ENCODE measurements at places on chromosomes 3 and 15.

DNA sequence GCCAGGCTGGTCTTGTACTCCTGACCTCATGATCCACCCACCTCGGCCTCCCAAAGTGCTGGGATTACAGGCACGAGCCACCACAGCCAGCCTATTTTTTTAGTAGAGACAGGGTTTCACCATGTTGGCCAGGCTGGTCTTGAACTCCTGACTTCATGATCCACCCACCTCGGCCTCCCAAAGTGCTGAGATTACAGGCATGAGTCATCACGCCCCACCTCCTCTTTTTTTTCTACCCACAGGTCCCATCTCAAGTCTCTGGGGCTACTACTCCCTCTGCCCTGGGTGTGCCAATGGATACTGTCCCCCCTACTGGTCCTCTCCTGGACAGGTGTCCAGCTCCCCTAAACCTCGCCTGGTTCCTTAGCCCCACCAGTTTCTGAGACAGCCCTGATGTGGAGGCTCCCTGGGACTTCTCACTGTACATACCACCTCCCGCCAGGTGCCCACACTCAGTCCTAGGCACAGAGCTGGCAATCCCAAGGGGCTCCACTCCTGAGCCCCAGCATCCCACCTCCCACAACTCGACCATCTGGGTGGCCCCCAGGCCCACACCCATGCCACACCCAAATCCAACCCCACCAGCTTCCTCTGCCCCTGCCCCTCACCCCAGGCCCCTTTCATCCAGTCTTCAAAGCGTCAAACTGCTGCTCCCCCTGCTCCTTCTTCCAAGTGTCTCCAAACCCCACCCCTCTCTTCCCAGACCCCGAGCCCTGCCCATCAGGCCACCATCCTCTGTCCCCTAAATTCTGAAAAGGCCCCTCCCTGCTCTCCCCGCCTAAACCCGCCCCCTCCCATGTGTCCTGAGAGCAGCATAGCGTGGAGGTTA lies 13.1 kb upstream of the CYP11A1 start:
- no peak for DNase-seq

GRCh38 chr3:188286087-188286513 lies 132.1 kb downstream of the LPP start:
- DNase-seq: no peak

GRCh38 chr15:91018158-91018557 lies 4.2 kb downstream of the VPS33B start:
- no peak for DNase-seq

DNA sequence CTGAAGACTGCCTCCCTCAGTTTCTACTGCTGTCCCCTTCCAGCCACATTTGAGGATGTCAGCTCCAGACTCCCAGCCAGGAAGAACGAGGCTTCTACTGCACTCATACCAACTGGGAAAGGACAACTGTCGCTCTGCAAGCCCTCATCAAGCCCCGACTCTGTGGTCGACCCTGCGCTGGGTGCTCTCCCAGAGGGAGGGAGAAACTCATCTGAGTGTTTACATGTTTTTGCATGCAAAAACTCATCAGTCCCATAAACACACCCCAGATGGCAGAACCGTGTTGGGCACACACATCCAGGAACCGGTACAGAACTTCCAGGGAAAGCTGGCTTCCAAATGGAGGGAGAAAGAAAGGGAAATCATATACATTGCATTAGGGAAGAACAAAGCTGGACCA lies 43.5 kb downstream of the ADAMTS17 start:
- DNase-seq: no peak

GRCh38 chr3:128720891-128721290 lies 5.1 kb upstream of the RAB7A start:
- no peak for DNase-seq

DNA sequence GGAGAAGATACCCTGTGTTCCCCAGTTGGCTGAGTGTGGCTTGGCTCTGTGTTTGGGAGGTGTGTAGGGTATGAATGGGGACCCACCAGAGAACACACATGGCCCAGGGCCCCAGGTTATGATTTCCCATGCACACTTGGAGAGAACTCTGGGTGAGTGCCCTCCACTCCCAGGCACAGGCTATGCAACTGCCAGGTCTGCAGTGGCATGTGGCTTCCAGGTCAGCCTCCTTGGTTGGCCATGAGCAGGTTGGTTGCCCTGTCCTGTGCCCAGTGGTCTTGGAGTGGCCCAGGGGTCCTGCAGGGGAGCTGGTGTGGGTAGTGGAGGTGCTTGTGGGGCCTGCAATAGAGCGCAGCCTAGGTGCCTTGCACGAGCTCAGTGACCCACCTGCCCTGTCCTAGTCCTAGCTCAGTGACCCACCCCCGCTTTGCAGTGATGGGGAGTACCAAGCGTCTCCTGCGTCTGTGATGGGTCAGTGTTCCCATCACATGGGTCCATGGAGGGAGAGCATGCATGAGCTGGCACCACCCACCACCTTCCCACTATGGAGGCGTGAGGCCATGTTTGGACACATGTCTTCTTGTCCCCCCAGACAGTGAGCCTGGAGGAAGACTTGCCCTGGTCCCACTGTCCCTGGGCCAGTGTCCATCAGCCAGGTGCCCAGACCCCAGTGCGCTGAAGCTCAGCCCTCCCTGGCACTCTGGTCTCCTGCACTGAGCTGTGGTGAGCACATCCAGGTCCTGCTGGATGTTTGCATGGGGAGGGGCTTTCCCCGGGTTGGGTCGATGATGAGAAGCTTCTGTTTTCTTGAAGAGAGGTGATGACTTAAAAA lies 217.3 kb downstream of the SNRPN start:
- no peak for DNase-seq

DNA sequence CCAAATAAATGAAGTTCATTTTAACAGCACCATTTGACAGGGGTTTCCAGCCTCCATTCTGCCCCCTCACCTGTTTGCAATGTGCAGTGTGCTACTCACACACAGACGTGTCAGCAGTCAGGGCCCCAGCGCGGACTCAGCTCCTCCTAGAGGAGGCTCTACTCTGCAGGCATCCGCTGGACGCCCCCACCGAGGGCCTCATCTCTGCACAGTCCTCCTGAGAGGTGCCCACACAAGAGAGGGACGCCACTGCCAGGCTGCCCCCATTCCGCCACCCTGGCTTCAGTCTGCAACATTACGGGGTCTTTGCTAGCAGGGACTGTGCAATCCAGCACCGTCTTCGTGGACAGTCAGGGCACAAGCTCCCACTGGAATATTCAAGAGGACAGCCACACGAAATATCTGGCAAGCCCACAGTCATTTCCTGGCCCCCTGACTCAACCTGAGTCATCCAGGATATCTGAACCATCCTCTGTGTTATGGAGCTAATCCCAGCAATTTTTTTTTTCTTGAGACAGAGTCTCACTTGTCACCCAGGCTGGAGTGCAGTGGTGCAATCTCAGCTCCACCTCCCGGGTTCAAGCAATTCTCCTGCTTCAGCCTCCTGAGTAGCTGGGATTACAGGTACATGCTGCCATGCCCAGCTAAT lies 255.0 kb downstream of the OCA2 start:
- no peak for DNase-seq

GRCh38 chr3:172517859-172518466 lies 5.3 kb downstream of the TNFSF10 start:
- DNase-seq: no peak

DNA sequence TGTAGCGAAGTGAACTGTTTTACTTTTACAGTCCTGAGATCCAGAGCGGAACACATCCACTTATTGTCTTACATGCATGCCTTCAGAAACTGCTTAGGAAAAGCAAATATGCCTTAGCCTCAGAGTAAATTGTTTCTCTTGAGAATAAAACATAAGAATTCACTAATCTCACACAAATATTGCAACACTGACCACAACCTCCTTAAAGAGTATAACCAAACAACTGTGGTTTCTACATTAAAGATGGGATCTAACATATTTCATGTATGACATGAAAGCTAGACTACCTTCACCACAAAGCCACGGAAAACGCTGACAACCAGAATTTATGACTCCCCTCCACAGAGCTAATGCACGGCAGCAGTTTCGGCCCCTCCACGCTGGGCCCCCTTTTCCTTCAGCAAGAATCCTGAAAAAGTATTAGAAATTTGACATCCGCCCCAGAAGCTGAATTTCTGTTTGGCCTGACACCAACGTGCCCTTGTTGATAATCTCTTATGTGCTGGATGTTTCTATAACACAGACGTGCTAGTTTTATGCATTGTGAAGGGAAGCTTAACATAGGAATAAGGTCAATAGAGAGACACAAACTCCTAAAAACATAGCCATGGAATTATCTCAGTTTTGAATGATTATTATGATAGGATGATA lies 84.6 kb downstream of the GREM1 start:
- DNase-seq: no peak

DNA sequence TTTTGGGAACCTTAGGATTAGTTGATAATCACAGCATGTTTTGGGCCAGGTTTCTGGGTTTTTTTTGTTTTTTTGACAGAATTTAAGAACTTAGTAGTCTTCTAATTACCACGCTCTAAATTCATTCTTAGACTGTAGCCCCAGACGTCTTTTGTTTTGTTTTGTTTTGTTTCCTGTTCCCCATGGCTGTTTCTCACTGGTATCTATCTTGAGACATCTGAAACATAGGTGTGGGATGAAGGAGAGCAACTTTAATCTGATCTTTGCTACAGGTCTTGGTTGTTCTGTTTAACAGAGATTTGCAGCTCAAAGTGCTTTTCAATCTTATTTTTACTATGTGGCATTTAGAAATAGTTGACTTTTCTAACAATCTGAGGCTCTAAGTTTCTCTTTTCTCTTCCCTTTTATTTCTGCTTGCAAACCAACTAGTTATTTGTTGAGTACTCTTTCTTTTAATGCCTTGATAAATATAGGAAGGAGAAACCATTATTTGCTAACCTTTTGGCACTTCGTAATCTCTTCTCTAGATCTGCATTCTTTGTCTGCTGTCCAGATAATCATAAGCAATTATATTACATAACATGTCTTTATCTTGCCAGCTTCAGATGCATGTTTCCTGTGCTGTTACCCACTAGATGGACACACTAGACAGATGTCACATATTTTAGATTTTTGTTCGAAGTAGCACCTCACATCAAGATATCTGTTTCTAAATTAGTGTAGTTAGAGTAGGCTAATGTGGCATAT lies 40.9 kb downstream of the FBXL2 start:
- no peak for DNase-seq

DNA sequence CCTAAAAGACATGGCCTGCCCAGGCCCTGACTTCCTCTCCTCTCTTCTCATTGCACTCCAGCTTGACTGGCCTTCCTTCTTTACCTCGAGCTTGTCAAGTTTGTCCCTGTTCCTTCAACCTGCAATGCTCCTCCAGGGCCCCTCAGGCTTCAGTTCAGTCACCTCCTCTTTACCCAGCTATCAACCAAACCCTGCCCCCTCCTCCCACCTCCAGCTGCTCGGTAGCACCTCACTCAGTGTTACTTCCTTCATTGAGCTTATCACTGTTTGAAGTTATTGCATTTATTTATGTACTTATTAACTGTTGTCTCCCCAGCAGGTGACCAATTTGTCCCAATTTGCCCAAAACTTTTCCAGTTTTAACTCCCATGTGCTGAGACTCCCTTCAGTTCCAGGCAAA lies 95.8 kb upstream of the UBE2E1 start:
- DNase-seq: no peak

- DNase-seq: no peak
These were observed 170.9 kb downstream of the AKAP13 start for GRCh38 chr15:85551221-85551832.

GRCh38 chr15:74768771-74769342 lies 13.0 kb upstream of the CSK start:
- no peak for DNase-seq

DNA sequence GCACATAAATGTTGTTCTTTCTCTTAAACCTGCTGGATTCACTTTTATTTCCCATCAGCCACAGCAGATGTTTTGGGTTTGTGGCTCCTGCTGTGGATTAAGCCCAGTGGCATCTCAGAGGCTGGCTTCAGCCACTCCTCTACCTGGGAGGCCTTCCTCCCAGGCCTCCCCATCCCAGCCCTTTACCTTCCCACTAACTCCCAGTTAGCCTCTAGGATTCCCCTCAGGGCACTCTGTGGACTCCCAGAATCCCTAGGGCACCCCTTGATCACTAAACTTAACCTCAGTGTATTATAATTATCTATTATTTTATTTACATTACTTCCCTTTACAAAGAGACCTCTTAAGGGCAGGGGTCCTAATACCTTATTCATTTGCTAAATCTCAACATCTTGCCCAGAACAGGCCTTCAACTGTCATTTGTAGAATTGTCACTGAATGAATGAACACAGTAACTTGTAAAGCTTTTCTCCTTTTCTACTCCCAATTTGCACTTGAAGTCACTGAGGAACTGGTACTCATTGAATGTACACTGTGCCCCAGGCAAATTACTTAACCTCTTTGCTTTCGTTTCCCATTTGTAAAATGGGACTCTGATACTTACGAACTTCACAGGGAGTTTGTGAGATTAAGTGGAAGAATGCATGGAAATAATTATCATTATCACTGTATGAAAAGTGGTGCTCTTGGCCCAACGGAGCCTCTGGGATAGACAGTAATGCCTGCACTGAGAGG lies 8.3 kb downstream of the CCDC13 start:
- no peak for DNase-seq

DNA sequence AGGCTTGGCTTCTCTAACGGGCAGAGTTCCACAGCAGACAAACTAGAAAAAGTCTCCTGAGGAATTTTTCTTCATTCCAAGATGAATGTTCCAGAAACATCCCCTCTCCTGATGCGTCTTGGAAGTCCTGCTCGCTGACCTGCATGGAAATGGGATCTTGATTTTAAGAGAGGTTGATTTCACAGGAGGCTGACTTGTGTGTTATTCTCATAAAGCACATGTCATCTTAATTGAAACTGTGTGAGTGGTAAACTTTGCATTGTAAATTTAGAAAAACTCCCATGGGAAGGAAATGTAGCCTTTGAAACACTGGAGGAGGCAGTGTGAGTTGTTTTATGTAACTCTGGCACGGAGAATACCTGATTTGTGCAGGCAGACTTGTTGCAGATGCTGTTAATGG lies 337.8 kb upstream of the NR2E3 start:
- no peak for DNase-seq

- DNase-seq: no peak
These were observed 22.0 kb downstream of the RGMA start for GRCh38 chr15:93066834-93067648.

DNA sequence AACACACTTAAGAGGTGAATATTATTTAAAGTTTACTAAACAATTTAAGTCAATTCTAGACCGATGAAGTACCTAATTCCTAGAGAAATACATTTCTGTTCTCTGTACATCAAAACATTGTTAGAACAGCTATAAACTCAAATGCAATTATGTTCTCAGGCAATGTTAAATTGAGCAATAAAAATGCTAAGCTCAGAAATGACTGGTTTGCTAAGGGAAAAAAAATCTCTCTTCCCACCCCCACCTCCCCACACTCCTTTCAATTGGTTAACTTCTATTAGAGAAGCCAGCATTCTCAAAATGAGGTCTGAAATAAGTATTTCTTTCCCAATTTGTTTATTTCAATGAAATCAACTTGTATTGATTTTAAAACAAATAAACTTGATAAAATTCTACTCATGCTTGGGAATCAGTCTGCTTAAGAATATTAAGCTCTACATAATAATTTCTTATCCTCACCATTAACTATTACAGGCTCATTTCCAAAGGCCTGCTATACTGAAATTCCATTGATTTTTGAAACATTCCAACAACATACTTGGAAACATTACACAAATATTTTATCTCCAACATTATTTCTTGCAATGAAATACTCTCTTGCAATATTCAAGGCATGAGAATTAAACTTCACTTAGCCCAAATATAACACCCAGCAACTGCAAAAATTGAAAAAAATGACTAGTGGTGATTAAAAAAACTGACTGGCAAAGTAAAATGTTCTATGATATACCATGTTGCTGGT lies 22.6 kb downstream of the TSPAN3 start:
- DNase-seq: no peak
